ENCODE measurements at places on chromosomes 5 and 9.

GRCh38 chr5:147763791-147764525 is 18.6 kb downstream of the JAKMIP2 start:
- DNase-seq = no peak

GRCh38 chr9:120928483-120929228 is 2.1 kb upstream of the TRAF1 start:
- DNase-seq = no peak

- DNase-seq = no peak
These were observed 21.0 kb upstream of the OR13F1 start for GRCh38 chr9:104482921-104483570.

DNA sequence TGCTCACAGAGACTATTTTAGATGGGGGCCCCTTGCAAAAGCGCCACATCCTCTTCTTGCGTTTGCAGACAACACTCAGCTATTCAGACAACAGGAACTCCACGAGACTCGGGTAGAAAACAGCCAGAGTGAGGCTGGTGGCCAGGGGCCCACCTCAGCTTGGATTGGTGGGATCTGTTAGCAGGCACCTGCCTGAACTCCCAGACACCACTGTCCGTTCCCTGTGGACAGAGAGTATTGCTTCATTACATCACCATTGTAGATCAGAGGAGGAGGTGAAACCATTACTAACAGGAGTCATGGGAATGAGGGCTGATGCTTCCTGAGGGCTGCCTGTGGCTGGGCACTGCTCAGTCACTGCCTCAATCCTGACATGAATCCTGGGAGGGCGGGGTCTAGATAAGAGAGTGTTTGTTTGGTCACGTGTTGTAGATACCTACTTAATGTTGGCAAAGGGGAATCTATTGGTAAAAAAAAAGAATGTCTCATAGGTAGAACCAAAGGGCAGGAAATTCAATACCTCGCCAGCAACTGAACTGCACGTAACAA is 4.4 kb upstream of the RAPGEF1 start:
- no peak for DNase-seq

DNA sequence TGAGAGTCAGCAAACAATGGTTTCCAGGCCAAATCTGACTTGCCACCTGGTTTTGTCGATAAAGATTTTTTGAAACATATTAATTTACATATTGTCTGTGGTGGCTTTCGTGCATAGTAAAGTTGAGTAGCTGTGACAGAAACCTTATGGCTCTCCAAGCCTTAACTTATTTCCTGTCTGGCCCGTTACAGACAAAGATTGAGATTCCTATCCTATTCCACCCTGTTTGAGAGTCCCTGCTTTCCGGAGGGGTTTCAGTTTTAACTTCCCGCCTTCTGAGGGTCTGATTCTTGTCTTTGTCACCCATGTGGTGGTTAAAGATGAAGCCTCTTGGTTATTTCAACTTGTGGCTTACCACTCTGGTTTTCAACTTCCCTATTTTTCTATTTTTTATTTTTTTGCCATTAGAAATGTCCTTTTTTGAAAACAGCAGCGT is 11.4 kb downstream of the OTULIN start:
- DNase-seq = no peak

- no peak for DNase-seq
These were observed 11.3 kb downstream of the C9orf50 start for GRCh38 chr9:129609486-129610212.

GRCh38 chr9:113962396-113962795 is 86.3 kb downstream of the ZNF618 start:
- no peak for DNase-seq

DNA sequence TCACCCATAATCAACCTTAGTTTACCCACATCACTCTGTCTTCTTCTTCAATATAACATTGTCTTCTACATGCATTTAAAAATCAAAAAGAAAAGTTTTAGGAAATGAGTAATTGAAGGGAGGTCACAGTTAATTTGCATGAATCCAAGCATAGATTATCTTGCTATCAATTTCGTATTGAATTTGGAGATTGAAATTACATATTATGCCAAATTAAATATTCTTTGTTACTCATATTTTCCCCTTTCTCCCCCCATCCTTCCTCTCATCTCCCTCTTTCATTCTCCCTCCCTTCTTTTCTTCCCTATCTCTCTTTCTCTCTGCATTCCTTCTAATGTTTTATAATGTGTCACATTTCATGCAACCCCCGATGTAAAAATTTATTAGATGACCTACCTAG is 303.3 kb downstream of the FBXL7 start:
- no peak for DNase-seq

Measured in stimulated activated CD8-positive, alpha-beta memory T cell treated with anti-CD3 and anti-CD28 coated beads, Interleukin-15, amount 100 ng/mL, for 24 hours (primary cell).